ENCODE measurements at places on chromosomes 5 and 9.

DNA sequence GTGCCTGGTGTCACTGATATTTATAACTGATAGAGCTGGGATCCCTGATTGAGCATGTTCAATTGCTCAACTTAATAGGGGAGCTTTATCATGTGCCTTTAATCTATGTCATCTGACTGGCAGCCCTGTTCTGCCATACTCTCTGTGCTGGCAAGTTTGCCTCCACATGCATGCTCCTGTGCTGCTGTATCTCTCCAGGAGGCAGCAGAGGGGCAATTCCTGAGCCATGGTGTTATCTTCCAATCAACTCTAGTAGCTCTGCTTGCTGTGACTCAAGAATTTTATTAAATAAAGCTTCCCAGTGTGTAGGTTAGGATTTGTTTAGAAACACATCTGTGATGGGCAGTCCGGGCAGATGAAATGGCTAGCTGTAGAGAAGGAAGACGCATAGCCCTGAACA, 642.0 kb downstream of the KIF4B start:
- DNase-seq, result no peak

DNA sequence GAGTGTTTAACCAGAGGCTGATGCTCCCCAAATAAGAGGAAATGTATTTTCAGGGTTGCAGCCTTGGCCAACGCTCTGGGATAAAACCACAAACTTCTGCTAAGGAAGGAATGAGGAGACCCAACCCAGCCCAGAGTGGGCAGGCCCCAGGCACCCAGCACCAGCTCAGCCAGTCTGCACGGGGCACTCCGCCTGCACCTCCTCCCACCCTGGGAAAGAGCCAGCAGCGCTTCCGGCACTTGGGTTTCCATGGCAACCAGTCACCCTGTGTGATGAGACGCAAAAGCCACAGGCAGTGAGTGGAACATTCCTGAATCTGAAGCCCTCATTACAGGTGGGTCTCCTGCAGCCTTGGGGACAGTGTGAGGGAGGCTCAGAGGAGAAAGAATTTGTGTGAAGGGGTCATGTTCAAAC, 85.2 kb upstream of the ZBTB43 start:
- DNase-seq, result no peak

GRCh38 chr5:112878760-112879159, 17.7 kb downstream of the SRP19 start:
- DNase-seq, result no peak

DNA sequence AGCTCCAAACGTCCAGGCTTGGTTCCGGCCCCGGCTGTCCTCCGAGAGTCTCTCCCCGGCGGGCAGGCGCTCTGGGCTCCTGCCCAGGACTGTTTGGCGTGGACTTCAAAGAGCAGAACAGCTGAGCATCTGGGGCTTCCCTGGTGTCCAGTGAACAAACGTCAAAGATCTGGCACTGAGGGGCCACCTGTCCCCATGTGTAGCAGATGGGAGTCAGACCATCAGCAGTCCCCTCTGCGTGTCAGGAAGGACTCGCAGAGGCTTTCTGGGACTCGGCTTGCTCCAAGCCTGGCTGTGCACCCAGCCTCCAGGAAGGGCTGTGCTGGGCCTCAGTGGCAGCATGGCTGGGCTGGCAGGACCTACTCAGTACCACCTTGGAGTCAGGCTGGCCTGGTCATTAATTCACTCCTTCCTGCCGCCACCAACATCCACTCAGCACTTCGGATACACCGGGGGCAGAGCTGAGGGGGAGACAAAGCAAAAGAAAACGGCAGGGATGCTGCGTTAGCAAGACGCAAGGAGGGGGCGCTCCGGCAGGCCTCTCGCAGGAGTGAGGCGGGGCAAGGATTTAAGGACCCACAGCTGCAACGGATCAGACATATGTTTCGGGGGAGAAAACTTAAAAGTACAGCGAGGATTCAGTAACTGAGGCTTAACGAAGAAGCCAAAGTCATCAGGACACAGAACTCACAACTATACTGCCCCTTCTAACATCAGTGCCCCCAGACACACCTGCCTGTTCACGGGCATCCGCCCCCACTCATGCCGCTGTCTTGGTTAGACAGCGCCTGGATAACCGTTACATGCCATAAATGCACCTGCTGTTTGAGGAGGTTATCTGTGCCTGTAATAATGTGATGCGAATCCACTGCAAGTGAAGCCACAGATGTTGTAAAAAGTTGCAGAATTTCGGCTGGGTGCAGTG, 164.5 kb upstream of the PHYKPL start:
- no peak for DNase-seq

- DNase-seq, result no peak
These were observed 134.0 kb downstream of the FOXD1 start for GRCh38 chr5:73314395-73315257.

GRCh38 chr5:56812110-56812509, 3.2 kb upstream of the MAP3K1 start:
- DNase-seq, result no peak

GRCh38 chr9:306907-307306, 92.2 kb downstream of the DOCK8 start:
- DNase-seq, result no peak

- DNase-seq, result no peak
These were observed 71.2 kb downstream of the TENT4A start for GRCh38 chr5:6784481-6784880.

GRCh38 chr5:138461343-138462125, 3.7 kb upstream of the EGR1 start:
- no peak for DNase-seq

DNA sequence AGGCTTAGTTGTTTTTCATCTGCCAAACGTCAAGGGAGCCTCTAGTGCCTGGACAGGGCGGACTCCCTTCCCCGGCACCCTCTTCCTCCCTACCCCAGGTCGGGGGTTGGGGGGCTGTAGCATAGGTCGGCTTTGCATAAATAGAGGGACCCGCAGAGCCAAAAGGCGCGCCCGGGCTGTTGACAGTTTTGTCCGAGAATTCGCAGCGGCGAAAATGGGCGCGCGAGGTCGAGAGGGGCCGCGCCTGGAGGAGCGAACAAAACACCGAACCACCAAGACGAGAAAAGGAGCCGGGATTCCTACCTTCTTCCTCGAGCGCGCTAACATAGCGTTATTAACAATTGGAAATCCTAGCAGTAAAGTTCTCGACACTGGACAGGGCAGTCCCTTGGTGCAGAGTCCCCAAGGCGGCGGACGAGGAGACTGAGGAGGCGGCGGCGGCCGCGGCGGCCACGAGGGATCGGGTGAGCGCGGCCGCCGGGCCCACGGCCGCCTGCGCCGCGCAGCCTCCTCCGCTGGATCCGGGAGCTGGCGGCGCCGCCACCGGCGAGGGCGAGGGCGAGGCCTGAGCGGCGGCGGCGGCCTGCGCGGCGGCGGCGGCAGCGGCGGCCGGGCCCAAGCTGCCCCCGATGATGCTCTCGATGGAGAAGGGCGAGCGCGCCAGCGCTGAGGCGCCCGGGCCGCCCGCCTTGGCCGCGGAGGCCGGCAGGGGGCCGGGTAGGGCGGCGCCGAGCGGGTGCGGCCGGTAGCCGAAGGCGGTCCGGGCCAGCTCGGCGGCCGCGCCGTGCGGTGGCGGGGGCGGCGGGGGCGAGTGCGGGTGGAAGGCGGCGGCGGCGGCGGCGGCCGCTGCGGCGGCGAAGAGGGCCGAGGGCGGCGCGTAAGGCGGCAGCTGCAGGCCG, 1.7 kb downstream of the FOXD1 start:
- DNase-seq, result no peak

DNA sequence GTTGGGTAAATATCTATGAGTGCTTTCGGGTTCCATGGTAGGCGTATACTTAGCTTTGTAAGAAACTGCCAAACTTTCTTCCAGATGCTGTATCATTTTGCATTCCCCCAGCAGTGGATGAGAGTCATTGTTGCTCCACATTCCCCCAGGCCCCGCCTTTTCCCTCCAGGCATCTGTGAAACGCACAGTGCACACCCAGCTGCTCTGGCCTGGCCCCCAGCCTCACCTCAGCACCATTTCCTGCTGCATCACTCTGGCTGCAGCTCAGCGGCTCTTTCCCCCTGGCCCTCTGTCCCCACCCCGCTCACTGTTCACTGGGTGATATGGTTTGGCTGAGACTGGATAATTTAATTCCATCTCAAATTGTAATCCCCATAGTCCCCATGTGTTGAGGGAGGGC, 76.6 kb upstream of the SPTLC1 start:
- no peak for DNase-seq

DNA sequence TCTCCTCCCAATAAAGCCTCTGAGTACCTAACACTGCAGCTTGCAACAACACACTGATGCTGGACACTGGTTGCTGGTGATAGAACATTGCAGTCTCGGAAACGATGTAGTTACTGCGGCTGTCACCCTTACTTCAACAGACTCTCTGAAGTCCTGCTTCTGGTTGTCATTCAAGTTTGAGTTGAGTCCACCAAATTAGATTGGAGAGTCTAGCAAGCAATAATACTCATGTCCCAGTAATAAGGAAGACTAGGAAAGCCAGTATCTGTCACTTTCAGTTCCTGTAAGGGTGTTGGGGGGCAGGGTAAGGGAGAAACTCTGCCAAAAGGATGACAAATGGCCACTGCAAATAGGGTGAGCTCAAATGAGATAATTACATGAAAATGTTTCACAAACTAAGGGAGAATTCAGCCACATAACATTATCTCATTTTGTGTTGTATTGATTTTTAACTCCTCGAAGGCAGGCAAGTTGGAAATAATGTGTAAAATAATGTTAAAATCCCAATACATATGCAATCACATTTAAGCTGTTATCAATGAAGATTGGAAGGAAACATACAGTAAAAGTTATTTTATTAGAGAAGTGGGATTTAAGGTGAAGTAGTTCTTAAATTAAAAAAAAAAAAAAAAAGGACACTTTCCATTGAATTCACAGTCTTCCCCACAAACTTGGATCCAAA, 849 bp upstream of the IFT74 start:
- DNase-seq, result no peak

DNA sequence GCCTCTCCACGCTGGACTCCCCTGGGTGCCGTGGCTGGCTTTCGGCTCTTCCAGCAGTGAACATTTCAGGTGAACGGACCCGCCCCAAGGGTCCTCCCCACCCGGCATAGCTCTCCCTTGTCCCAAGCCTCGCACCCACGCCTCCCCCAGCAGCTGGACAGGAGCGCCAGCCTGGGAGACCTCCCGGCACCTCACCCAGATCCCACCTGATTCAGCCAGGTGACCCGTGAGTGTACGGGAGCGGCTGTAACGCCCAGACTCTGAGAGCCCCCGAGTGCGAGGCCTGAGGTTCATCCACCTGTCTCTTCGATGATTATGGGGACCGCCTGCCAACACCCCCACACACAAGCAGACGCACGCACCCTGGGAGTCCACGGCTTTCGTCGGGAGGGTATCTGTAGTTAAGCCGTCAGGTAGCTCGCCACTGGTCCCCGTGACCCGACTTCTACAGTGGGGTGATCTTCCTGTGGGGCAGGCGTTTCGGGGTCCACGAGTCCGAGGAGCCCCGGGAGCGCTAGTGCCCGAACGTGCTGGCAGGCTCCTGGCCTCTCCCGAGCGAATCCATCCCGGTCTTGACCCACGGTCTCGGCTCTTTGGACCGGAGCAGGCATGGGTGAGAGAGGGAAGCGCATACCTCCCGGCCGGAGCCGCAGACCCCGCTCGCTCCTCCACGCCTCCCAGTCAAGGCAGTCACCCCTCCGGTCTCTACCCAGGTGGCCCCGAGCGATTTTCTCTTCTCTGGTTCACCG, 14.9 kb downstream of the TRIM7 start:
- no peak for DNase-seq

DNA sequence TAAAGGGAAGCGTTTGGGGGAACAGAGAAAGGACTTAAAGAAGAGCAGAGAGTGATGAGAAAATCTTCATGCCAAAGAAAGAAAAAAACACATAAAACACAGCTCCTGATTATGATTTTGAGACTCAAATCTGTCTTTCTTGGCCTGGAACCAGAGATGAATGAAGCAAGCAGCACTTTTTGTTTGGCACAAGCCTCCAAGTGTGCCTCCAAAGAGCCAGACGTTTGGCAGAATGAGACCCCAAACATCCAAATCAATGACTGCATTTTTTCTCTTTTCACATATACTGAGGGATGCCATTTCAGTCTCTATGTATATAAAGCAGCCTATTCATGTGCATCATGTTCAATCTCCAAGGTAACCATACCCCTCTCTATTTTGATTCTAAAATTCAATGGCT, 424.2 kb downstream of the TUSC1 start:
- DNase-seq, result peak; percentile 10

GRCh38 chr9:35318741-35319140, 156.9 kb downstream of the UNC13B start:
- no peak for DNase-seq

DNA sequence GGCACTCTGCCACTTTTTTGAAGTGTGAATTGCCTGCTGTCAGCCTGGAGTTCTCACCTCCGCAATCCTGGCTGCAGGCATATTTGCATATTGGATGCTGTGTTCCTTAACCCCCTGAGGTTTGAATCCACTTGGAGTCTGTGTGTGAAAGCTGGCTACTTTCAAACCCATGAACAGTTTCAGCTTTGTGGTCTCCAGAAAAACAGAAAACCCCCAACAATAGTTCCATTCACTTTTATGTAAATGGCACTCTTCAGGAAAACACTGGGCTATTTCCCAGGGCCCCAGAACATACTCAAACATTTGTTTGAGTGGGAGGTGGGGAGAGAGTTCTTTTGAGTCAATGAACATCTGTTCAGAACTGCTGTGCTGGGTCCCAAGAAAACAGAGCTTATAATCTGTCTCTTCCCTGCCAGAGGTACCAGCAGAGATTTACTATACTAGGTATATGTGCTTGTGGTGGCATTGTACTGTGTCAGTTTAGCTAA, 5.0 kb downstream of the NUDT2 start:
- no peak for DNase-seq

GRCh38 chr5:170221327-170221741, 11.5 kb upstream of the C5orf58 start:
- DNase-seq, result no peak

GRCh38 chr5:174694611-174695010, 29.8 kb upstream of the MSX2 start:
- no peak for DNase-seq

- no peak for DNase-seq
These were observed 5.4 kb downstream of the OR13J1 start for GRCh38 chr9:35864695-35865255.

DNA sequence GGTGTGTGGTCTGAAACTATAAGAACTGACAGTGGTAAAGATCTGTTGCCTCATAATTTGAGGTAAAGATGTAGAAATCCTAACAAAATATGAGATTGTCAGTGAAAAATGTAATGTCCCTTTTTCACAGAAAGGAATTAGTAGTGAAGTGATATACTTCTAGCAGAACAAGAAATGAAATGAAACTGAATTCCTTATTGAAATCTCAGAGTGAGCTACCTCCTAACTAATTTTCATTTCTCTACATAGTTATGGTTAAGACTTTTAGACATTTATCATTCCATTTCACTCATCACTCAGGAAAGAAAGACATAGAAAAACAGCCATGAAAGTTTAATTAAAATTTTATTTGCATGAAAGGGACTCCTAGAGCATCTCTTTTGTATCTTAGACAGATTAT, 48.7 kb downstream of the TMEM174 start:
- DNase-seq, result no peak

- DNase-seq, result peak; percentile 31
These were observed at the start of gene ACSL6 for GRCh38 chr5:132011622-132012343. ACSL6 (minus strand) TSS chr5:132011658; CDS start chr5:132011553, 105 bp downstream.

DNA sequence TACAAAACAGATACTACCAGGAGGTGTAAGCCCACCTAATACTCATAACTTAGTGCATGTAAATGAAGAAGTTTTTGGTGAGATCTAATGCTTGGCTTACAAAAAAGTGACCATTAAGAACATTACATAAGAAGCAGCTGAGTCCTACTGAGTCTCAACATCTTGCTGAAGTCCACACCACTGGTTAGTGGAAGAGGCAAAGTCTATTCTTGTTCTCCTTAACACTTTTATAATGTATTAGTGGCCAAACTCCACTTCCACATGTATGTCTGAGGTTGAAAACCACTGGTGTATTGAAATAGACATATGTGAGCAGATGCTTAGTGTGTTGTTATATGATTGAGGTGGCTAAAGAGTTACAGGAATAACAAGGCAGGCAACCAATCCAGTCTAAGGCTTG, 18.9 kb upstream of the GDA start:
- no peak for DNase-seq

Data from NCI-H446 (cell line).